ENCODE measurements at places on chromosomes 16 and 17. TPM values are rescaled to one million over a fixed set of nuclear protein-coding genes. Genes with fewer than 3 reads are reported as not detected.

GRCh38 chr16:75252049-75252864 lies 833 bp upstream of the BCAR1 start:
- DNase-seq: no peak

GRCh38 chr16:75315539-75316306 lies 64.3 kb upstream of the BCAR1 start:
- DNase-seq: no peak

- DNase-seq: peak; percentile 42
These were observed 21.7 kb downstream of the SLC25A10 start for GRCh38 chr17:81733507-81734404.

GRCh38 chr16:52548261-52549010 lies 1.5 kb upstream of the TOX3 start:
- DNase-seq: no peak

DNA sequence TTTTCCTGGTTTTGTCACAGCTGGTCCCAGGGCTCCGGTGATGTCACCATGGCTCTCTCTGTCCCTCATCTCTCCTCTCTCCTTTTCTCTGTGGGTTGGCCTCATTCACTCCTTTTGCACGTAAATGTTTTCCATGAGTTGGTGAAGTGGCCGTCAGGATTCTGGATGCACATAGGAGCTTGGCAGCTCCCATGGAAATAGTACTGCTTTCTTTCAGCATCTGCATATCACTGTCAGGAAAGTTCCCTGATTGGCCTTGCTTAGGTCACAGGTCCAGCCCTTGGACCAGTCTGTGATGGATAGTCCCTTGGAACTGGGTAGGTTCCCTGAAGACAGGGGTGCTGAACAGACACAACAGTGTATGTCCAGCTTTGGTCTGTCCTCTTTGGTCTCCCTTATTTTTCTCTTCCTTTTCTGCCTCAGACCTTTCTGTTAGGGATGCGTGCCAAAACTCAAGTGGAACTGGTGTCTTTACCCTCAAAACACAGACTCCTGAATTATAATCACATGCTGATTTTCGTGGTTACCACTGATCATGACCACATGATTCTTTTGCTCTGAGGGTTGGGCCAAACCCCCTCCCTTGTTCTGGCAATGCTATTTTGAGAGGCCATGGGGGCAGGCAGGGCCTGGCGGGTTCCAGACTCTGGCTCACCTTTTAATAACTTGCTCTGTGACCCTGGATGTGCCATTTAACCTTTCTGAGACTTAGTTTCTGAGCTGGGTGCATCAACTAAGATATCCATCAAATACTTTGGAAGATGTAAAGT lies 99.0 kb downstream of the MSI2 start:
- DNase-seq: no peak

- DNase-seq: no peak
These were observed 1.1 kb downstream of the ROGDI start for GRCh38 chr16:4801051-4801961.

DNA sequence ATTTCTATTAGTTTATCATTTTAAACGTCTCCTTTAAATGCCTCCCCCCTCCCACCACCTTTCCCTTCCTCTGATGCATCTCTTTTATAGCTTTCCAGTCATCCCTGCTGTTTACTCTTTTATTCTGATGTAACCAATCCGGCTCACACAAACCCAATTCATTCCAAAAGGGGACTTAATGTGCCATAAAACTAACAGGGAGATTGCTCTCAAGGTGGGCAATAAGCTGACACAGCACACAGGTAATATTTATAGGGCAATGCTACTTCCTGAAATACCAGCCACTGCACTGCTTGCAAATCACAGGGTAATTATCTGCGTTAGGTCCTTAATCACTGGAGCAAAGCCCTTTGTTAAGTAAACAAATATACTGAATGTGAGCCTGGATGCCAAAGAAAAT lies 23.3 kb upstream of the CA10 start:
- DNase-seq: no peak

Gene MEOX1
- not detected for polyA plus RNA-seq

Gene ZNF174
- 8.5 TPM for polyA plus RNA-seq

Gene BRIP1
- 0.72 TPM for polyA plus RNA-seq

All from immature natural killer cell (primary cell).